NCI-H1092 (cell line): ENCODE measurements at places on chromosomes 2 and 18.

DNA sequence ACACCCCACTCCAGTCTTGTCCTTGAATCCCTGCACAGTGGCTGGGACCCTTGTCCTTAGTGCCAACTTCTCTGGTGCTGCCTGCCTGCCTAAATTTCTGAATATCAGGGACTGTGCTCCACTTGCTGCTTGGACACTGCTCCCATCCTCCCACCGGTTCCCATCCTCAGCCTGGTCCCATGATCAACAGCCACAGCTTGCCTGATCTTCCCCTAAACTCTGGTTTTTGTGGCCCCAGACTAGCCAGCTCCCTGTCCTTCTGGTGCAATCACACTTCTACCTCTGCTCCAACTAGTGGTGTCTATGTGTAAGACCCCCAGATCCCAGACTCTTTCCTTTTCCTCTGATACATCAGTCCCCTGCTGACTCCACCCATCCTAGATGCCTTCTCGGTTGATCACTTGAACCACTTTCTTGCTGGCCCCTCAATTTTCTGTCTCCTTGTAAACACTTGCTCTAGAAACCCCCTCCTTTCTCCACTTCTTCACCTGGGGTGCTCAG, 37.2 kb upstream of the POLE4 start:
- no peak for DNase-seq

DNA sequence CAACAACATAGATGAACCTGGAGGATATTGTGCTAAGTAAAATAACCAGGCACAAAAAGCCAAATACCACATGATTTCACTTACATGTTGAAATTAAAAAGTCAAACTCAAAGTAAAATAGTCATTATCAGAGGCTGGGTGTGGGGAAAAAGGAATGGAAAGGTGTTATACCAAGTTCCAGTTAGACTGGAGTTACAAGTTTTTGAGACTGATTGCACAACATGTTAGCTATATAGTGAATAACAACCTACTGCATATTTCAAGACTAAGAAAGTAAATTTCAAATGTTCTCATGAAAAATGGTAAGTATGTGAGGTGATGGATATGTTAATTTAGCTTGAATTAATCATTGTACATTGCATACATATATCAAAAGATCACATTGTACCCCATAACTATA, 116.8 kb upstream of the HNMT start:
- DNase-seq: no peak

GRCh38 chr2:66105066-66105753, 329.7 kb upstream of the MEIS1 start:
- DNase-seq: no peak

DNA sequence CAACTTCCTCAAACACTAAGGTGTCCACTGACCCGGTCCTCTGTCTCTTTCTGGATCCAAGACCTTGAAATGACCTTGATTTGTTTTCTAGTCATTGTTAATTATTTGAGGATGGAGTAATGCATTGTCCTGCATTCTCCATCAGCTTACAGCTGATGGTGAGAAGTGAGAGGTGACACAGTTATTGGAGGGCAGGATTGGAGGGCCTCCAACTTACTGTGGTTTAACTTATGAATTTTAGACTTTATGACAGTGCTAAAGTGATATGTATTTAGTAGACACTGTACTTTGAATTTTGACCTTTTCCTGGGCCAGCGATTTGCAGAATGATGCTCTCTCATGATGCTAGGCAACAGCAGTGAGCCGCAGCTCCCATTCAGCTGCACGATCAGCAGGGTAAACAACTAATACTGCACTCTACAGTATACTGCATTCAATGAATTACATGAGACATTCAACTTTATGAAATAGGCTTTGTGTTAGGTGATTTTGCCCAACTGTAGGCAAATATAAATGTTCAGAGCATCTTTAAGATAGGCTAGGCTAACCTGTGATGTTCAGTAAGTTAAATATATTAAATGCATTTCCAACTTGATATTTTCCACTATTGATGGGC, 200.0 kb upstream of the MEX3C start:
- no peak for DNase-seq

GRCh38 chr2:172247203-172247602, 144.5 kb upstream of the DLX2 start:
- DNase-seq: no peak

GRCh38 chr2:241225983-241226382, 37.5 kb downstream of the ANO7 start:
- no peak for DNase-seq

DNA sequence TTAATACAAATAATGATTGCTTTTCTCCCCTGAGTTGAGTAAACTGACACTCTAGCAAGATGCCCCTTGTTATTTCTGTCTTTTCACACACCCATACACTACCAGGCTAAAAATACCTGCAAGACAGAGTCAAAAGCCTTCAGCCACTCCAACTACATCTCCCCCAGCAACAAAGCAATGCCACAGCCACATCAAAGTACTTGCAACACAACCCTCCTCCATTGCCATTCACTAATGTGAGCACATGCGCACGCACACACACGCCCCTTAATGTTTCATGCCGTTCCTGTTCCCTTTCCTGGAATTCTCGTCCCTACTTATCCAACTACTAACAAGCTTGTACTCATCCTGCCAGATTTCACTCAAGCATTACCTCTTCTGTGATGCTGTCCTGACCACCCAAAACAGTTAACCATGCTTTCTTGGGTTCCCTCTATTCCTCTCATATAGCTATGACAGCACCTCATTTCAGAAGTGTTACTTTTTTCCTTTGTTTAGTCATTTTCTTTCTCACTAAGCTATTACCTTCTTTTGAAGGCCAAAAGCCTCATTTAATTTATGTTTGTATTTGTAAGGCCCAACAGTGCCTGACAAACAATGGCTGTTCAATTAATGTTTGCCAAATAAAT, 29.6 kb downstream of the SLC25A12 start:
- DNase-seq: no peak

GRCh38 chr2:12277241-12278034, 439.3 kb upstream of the TRIB2 start:
- DNase-seq: no peak

DNA sequence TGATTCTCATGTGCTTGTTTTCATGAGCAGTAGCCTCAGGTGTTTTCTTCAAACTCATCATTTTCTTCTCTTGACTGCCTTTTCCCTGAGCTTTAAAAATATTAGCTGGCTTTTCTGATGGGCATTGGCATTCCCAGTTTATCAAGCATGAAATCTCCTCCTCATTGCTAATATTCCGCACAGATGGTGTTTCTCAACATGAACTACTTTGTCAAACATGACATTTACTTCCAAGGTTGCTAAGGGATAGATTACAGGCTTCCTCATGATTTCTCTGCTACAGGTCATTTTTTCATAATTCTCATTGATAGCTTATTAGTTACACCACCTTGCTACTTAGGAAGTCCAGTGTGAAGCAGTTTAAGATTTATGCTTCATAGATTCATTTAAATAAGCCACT, 1116.9 kb upstream of the CNTNAP5 start:
- no peak for DNase-seq

DNA sequence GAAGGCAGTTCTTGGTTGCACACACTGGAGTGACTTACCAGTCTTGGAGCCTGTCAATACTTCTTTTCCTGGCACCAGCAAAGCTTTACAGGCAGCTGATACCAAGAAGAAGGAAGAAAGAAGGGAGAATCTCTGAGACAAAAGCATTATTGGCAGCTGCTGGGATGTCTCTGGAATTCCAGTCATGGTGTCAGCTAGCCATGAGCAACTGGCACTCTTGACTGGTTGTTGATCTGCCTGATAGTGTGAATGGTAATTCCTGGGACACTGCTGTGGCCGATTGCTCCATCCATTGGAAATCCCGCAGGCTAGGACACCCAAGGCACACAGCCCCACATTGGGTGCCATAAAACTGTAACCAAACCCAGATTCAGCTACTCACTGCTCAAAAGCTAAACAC, 17.8 kb upstream of the SPAG16 start:
- DNase-seq: no peak

GRCh38 chr18:23752796-23753195, 63.5 kb downstream of the LAMA3 start:
- DNase-seq: no peak

DNA sequence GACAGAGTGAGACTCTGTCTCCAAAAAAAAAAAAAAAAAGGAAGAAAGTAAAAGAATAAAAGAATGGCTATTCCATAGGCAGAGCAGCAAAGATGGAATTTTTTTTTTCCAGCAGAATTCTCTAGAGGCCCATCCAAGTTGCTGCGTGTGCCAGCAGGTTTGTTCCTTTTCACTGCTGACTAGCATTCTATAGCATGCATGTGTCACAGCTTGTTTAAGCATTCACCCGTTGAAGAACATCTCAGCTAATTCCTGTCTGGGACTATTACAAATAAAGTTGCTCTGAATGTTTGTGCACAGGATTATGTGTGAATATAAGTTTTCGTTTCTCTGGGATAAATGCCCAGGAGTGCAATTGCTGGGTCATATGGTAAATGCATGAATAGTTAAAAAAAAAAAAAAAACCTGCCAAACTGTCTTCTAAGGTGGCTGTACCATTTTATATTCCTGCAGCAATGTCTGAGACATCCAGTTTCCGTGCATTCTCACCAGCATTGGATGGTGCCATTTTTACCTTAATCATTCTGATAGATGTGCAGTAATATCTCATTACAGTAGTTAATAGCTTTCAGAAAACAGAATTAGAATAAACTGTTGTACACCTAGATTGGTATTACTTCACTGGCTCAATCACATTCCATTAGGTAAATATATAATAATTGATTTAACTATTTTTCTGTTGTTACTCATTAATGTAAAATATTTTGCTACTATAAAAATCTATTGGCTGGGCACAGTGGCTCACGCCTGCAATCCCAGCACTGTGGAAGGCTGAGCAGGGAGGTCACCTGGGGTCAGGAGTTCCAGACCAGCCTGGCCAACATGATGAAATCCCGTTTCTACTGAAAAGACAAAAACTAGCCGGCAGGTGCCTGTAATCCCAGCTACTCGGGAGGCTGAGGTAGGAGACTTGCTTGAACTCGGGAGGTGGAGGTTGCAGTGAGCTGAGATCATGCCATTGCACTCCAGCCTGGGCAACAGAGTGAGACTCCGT, 47.5 kb upstream of the ASAP2 start:
- no peak for DNase-seq

DNA sequence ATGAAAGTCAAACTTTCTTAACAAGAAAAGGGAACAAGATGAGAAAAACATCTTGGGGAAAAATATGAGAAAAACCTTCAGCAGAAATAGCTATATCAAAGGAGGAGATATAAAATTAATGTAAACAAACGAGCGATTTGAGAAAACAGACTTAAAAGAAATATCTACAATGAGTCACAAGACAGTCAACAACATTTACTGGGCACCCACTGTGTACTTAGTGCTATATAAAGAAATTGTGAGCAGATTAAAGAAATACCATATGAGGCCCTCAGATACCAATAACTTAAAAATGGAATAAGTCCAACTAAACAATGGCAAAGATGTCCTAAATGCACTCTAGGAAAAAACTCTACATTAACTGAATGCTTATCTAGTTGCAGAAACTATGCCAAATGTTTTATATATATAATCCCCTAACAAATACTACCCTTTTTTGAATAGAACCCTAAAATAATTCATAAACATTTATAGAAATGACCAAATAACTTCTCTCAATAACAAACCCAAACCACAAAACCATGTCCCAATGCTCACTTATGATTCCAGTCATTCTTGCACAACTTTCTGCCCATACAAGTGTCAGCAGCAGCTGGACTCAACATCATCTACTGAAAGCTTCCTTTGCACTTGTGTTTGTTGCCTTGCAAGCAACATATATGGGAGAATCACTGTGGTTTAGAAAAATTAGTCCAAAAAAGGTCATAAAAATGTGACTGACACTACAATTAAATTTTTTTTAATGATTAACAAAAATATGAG, 83.5 kb downstream of the COBLL1 start:
- no peak for DNase-seq

- no peak for DNase-seq
These were observed at the start of gene TNFAIP6 for GRCh38 chr2:151357359-151357758. Gene TNFAIP6 (plus strand): TSS chr2:151357592. CDS start chr2:151357667, 75 bp downstream.

- no peak for DNase-seq
These were observed 134.8 kb upstream of the CREB1 start for GRCh38 chr2:207394812-207395534.

GRCh38 chr2:117960231-117960630, 53.6 kb downstream of the CCDC93 start:
- no peak for DNase-seq

DNA sequence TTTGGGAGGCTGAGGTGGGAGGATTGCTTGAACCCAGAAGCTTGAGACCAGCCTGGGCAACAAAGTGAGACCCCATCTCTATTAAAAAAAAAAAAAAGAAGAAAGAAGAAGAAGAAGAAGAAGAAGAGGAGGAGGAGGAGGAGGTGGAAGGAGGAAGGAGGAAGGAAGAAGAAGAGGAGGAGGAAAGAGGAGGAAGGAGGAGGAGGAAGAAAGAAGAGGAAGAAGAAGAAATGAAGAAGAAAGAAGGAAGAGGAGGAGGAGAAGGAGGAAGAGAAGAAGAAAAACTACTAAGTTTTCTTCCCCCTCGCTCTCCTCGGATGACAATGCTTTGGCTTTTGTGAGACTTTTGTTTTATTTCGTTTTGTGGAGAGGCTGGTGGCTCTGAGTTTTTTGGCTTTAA, 30.1 kb upstream of the EFHD1 start:
- no peak for DNase-seq

GRCh38 chr18:29309366-29309765, 1132.4 kb upstream of the CDH2 start:
- no peak for DNase-seq

GRCh38 chr2:2702385-2702784, 371.3 kb upstream of the MYT1L start:
- DNase-seq: no peak

DNA sequence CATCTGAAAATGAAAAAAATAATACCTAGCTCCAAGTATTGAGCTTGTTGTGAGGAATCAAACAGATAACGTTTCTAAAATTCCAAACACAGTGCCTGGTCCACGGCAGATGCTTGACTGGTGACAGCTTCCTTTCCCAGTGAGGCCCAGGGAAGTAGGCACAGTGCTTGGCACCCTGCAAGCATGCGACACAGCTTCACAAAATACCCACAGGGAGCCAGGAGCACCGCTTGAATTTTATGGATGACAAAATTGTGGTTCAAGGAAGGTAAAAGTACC, 205.1 kb upstream of the TNP1 start:
- no peak for DNase-seq

DNA sequence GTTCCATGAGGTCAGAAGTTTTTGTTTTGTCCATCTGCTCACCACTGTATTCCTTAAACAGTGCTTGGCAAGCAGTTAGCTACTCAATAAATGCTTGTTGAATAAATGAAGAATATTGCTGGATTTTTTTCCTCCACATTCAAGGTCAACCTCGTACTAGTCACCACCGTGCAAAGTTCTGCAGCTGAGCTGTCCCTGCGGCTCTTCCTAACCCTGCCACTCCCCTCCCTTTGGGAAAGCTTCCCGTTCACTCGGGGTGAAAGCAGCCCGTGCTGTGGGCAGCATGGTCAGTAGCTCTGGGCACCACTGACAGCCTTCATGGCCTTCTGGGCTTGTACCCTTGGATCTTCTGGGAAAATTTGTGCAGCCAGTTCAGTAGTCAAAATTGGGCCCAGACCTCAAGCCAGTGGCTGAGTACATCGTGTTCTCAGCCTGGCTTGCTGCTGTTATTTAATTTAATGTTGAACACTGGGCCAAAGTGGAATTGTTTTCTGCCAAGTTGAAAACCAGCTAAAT, 469.3 kb upstream of the RAB12 start:
- no peak for DNase-seq

GRCh38 chr2:21288739-21289520, 165.2 kb downstream of the TDRD15 start:
- DNase-seq: no peak

GRCh38 chr2:226728996-226729395, 70.6 kb downstream of the IRS1 start:
- DNase-seq: no peak

- DNase-seq: no peak
These were observed 51.4 kb downstream of the OSBPL1A start for GRCh38 chr18:24346254-24346653.
